Activated CD4-positive, alpha-beta T cell treated with anti-CD3 and anti-CD28 coated beads, Interleukin-2, amount 10 ng/mL, durations not matched to agents 24 days and 14 days (primary cell): ENCODE measurements at places on chromosomes 4 and X. TPM values are rescaled to one million over a fixed set of nuclear protein-coding genes. Genes with fewer than 3 reads are reported as not detected.

- DNase-seq: no peak
Measured at GRCh38 chr4:112736718-112737135, 99.8 kb downstream of the LARP7 start.

DNA sequence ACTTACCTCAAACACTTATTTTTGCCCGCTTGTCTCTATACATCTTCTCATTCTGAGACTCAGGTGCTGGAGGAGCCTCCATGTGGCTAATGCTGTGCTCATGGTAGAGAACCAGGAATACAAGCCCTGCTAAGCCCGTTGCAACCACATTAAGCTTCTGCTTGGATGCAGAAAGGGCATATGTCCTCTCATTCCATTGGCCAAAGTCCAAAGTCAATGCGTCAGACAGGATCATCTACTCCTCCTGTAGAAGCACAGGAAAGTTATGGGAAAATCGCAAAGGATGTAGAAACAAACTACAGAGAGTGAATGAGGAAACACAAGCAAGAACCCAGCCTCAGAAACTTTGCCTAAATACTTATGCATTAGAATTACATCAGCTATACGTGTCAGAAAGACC is 124.5 kb upstream of the AGA start:
- no peak for DNase-seq

- DNase-seq: peak; percentile 59
Measured at GRCh38 chrX:134542485-134542884, 82.5 kb downstream of the HPRT1 start.

DNA sequence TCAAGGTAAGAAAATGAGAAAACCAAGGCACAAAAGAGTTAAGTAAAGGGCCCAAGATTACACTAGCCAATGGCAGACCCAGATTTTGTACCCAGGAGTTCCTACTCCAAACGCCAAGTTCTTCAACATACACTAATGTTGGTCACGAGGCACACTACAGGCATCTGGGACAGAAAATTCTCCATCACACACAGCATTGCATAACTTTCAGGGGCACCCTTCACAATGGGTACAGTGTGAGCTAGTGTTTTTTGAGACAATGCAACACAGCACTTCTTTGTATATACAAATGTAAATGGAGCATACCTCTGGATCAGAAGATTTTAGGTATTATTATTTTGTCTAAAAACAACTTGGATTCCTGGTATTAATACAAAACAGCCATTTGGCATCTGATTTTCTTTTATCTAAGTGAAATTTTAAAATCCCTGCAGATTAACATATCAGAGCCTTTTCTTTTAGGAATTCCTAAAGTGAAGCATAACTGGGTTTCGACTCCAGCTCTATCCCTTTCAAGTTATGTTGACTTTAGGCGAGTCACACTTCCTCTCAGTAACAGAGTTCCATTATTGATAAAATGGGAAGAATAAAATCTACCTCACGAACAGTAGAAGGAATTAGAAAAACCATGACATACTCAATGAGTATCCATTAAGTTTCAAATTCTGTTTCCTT is 41.1 kb downstream of the ADGRA3 start:
- no peak for DNase-seq

DNA sequence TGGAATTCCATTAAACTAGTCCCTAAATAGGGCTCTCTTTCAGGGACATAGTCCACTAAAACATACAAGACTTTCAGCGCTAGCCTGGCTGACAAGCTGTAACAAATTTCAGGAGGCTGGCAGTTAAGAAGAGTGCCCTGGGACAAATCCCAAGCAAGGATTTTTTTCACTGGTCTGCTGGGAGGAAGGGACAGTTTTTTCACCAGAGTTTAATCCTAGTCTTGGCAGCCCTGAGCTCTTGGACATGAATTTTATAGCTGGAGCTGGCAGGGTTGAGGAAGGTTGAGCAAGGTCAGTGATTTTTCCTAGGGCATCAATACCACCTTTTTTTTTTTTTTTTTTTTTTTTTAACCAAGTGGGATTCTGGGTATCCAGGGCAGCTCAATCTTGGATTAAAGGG is 184.4 kb downstream of the SH2D1A start:
- DNase-seq: no peak

DNA sequence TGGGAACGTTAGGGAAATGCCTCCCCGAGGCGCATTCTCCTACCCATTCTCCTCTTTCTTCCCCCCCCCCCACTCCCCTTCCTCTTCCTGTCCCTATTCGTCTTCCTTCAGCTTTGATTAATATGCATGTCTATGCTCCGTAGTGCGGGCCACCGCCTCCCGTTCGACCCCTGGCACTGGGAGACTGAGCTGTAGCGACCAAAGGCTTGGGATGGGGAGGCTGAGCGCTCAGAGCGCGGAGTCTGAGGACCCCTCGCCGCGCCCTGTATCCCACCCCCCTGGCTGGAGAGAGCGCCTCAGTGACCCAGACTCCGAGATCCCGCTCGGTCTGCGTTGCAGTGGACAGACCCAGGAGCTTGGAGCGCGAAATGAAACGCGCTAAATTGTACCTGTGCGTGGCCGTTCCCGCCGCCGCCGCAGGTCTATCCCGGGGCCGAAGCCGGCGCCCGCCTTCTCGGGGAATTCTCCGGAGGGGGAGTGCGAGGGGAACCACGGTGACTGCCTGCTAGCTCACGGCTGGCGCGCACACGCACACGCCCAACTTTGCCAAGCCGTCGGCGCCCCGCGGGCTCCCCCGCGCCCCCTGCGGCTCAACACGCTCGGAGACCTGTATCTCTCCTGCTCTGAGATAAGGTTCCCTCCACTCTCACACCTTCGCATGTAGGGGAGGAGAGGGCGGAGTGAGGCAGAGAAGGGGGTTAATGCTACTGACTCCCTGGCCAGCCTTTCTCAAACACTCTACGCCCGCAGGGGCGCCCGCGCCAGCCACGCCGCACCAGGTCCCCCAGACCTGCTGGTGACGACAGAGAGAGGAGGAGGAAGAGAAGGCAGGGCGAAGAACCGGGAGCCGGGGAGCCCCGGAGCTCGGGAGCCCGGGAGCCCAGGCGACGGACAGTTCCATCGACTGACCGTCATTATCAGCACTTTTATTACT is 1.5 kb upstream of the PTCHD1 start:
- DNase-seq: no peak

GRCh38 chr4:70808151-70808550 is 31.5 kb downstream of the GRSF1 start:
- DNase-seq: no peak

- DNase-seq: no peak
Measured at GRCh38 chr4:161287678-161288352, 876.0 kb downstream of the FSTL5 start.

- peak; percentile 90 for DNase-seq
Measured at GRCh38 chrX:136251041-136251991, at the start of gene MAP7D3. TSS of gene MAP7D3 (minus strand) at chrX:136251400. CDS start at chrX:136251358, 42 bp downstream.

GRCh38 chr4:2078584-2078983 is 19.5 kb downstream of the NAT8L start:
- DNase-seq: no peak

- no peak for DNase-seq
Measured at GRCh38 chr4:168594121-168594520, 97.3 kb downstream of the PALLD start.

DNA sequence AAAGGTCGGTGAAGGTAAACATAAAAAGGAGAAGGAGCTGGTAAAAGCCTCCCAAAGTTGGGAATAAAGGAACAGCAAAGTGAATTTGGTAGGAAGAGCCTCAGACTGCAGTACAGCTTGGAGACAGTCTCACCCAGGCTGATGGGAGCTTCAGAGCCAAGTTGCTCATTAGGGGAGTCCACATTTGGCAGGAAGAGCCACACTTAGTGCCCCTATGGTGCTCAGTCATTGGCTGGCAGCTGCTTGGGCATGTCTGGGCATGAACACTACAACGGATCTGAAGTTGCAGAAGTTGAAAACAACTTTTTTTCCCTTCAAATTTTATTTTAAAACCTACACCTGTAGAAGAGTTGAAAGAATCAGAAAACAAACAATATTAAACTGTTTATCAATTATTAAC is 2497.3 kb downstream of the ARAP2 start:
- no peak for DNase-seq

DNA sequence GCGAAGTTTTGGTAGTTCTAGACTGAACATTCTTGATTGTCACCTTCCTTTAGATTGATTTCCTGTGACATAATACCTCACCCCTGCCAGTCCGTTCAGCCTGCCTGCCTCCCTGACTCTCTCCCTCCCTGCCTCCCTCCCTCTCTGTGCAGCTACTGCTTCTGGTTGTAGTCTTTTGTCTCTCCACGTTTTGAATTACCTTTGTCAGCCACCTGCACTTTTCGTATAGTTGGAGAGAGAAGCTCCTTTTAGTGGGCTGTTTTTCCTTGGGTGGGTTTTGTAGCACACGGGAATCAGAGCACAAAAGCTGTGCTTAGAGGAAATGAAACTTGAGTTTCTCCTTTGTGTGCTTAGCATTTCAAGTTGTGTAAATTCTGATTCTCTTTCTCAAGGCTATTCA is 32.6 kb upstream of the MSMO1 start:
- peak; percentile 77 for DNase-seq

GRCh38 chrX:13128104-13128503 is 83.7 kb upstream of the FAM9C start:
- DNase-seq: no peak

DNA sequence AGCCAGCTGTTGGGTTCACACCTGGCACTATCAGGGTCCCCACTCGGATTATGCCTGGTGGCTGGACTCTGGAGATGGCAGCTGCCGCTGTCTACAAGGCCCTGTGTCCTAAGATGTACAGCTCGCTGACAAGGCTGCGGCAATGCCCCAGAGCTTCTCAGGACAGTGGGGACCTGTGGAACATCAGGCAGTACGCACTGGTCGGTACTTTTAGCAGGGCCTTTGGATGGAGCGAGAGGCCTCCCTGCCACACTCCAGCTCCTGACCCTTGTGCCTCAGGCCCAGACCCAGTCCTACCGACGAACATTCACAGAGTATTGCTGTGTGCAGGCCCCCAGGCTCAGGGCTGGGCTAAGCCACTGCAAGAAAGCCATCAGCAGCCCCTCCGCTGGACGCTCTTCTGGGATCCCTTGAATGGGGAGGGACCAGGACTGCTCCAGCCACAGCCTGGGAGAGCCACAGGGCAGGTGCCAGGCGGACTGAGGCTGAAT is 45.7 kb upstream of the HMX1 start:
- peak; percentile 41 for DNase-seq

MAGEA12 gene
- not detected in 2 replicates for total RNA-seq

ZNF732 gene
- not detected in 2 replicates for total RNA-seq

PRIMPOL gene
- total RNA-seq: 14.7 and 17.6 TPM in 2 replicates

F8 gene
- 3.0 and 3.7 TPM in 2 replicates for total RNA-seq

RCHY1 gene
- total RNA-seq: 22.4 and 29.4 TPM in 2 replicates

TMSB15B gene
- total RNA-seq: 7.3 and 8.7 TPM in 2 replicates

MID2 gene
- 4.5 and 5.2 TPM in 2 replicates for total RNA-seq

MAGEA8 gene
- not detected in 2 replicates for total RNA-seq

CT83 gene
- not detected in 2 replicates for total RNA-seq

ANKRD37 gene
- 16.3 and 17.2 TPM in 2 replicates for total RNA-seq

CHRNA9 gene
- not detected in 2 replicates for total RNA-seq

ADH6 gene
- total RNA-seq: not detected in 2 replicates

BEX5 gene
- 0.71 and 0.98 TPM in 2 replicates for total RNA-seq

HTR2C gene
- total RNA-seq: not detected in 2 replicates

FRG2 gene
- not detected in 2 replicates for total RNA-seq
